GM06990 (cell line): ENCODE measurements at places on chromosomes 16 and 17.

DNA sequence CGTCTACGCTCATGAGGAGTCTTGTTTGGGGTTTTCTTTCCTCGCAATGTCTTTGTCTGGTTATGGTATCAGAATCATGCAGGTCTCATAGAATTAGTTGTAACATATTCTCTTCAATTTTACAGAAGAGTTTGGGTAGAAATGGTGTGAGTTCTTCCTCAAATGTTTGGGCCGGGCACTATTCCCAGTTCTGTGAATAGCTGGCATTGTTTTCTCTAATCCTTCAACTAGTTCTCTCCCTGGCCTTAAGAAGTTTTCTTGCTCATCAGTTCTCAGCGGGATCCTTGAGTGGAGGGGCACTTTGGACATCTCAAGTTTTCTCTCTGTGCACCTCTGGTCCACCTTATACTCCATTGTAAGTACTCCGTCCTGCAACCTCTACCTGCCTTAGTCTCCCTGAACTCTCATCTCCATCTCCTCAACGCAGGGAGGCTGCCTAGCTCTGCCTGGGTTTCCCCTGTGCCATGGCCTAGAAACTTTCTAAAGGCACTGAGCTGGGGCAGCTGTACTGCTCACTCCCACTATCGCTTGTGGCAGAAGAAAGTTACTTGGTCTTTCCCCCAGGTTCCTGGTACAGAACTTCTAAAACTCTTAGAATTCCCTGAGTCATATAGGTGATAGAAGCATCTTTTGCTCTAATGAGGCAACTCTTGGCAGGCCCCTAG lies 16.9 kb downstream of the NSMCE1 start:
- DNase-seq: no peak

DNA sequence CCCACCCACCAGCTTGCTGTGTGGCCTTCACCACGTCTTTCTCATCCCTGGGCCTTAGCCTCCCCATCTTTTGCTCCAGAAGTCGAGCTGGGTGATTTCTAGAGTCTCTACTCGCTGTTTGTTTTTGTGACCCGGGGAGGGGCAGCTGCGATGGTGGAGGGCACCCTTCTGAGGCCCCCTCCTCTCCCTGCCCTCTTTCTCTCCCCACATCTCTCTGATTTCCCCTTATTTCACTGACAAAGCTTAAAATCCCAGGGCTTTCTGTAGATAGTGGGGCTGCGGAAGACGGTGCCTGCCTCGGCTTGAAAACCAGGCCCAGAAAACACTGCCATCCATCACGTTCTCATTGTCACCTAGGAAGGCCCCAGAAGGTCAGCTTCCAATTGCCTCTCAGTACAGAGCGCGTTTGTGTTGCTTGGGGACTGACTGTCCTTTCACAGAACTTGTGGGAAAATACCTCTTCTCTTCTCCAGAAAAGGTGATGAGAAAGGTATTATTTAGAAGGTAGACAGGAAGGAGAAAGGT lies 95.1 kb downstream of the NTN1 start:
- DNase-seq: no peak

DNA sequence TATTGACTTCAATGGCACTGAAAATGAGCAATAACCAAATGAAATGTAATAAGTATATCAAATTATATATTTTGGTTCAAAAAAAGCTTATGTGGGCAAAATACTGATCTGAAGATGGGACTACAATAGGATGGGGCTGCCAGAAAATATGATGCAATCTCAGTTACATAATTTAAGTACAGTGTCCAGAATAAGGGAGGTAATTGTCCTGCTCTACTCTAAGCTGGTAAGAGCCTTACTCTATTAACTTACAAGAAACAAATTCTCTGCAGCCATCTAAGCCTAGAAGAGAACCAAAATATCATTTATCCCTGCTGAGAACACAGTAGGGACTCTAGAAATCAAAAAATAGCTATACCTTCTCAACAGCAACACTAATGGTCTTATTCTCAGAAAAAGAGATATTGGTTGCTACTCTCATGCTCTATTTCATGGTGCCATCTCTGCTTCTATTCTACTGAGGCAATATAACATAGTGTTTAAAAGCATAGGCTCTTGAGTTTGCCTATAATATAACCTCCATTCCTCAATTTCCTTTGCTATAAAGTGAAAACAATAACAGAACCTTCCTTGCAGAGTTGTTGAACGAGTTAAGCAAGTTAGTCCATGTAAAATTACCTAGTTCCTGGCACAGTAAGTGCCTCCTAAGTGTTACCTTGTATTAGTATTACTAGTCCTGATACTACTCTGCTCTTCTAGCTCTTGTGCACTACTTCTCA lies 19.9 kb downstream of the NQO1 start:
- DNase-seq: no peak

DNA sequence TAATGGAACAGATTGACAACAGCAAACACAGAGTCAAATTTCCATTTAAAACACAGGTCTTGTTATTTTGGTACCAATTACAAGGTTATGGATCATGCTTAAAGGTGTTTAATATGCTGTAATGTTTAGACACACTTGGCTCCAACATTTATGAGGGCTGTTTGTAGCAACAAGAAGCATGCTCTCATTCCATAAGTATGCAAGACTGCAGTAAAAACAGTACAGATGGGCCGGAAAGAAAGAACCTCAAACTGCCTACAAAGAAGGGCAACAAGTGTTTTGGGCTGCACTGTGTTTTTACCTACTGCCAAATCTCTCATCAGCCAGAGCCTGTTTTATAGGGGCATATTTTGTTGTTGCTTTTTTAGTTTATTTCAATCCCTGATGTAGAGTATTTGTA lies 100.5 kb upstream of the HS3ST3A1 start:
- no peak for DNase-seq

GRCh38 chr17:18159551-18160120 lies 24.0 kb upstream of the ALKBH5 start:
- no peak for DNase-seq

- DNase-seq: no peak
Measured at GRCh38 chr16:192686-193085, 12.4 kb downstream of the HBQ1 start.

- no peak for DNase-seq
Measured at GRCh38 chr16:68487203-68487514, 38.9 kb upstream of the SMPD3 start.

DNA sequence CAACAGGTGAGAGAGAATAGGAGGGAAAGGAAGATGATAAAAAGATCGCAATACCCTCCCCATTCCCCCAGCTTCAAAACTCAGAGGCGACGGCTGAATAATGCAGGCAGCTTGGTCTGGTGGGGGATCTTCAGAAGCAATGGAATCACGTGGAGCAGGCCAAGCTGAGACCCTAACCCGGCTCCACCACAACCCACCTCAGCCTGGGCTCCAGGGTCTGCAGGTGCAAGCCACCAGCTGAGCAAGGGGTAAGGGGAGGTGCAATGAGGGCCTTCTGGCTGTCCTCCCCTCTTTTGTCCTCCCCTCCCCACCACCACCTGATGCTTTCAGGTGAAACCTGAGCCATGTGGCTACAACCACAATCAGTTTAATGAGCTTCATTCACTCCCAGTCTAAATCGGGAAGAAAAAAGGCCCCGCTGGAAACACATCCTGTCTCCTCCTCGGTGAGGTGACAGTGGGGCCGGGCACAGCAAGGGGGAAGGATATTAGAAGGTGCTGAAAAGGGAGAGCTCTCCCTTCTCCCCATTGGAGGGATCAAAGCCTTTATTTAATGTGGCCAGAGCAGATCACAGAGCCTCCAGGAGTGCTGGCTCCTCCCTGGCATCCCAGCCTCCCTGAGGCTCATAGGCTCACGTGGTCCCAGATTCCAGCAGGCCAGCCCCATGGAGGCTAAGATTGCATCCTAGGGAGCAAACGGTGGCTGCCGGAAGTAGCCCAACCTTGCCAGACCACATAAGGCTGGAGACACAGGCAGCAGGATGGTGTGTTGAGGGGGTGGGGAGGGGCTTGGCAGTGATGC lies 261.0 kb downstream of the SOX9 start:
- DNase-seq: no peak

GRCh38 chr16:29789775-29790182 lies 772 bp upstream of the KIF22 start:
- no peak for DNase-seq

GRCh38 chr16:14325502-14326401 lies 254.6 kb downstream of the MRTFB start:
- no peak for DNase-seq

- no peak for DNase-seq
Measured at GRCh38 chr17:74493331-74493833, 26.9 kb downstream of the CD300A start.

DNA sequence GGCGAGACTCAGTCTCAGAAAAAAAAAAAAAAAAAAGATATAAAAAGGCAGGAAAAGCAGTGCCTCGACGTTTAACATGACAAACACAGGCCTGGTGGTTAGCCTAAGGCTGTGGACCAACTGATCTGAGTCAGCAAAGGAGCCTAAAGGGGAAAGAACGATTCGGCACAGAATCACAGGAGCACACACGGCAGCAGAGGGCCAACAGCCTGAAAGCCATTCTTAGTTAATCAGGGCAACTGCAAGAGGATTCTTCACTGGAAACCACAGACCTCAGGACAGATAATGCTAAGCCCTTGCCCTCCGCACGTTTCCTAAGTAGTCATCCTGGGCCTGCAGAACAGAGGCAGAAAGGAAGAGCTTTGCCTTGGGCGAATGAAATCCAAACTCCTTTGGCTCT lies 14.7 kb downstream of the TMEM11 start:
- no peak for DNase-seq

DNA sequence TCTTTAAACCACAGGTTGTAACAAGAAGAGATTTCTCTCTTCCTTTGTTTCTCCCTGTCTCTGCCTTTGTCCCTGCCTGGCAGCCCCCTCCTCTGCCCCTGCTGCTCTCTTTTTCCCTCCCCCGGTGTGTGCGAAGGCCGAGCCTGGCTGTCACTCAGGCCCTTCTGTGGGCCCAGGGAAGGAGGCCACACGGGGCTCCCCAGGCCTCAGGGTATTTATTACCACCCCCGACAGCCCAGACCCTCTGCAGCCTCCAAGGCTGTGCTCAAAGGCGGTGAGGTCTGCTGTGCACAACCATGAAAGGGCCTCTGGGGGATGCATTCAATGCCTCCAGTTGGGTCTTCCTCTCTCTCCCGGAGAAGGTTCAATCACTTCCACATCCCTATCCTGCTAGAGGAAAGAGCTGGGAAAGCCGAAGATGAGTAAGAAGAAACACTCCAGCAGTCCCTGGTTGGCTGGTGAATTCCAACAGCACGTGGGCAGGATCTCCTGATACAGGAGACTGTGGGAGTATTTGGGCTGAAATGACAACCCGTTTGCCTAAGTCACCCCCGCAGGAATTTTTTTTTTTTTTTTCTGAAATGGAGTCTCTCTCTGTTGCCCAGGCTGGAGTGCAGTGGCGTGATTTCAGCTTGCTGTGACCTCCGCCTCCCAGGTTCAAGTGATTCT lies 34.2 kb downstream of the ZNF423 start:
- DNase-seq: no peak

GRCh38 chr16:53900667-53901066 lies 196.7 kb downstream of the FTO start:
- no peak for DNase-seq

DNA sequence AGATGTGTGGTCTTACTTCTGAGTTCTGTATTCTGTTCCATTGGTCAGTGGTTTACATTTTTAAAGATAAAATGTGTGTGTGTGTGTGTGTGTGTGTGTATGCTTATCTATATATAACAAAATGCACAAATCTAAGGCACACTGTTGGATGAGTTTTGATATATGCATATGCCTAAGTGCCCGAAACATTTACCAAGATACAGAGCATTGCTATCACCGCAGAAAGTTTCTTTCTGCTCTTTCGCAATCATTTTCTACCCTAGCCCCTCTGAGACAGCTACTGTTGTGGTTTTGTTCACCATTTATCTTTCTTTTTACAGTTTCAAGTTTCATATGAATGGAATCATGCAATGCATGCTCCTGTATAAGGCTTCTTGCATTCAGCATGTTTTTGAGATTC lies 97.0 kb downstream of the MRTFB start:
- DNase-seq: no peak

DNA sequence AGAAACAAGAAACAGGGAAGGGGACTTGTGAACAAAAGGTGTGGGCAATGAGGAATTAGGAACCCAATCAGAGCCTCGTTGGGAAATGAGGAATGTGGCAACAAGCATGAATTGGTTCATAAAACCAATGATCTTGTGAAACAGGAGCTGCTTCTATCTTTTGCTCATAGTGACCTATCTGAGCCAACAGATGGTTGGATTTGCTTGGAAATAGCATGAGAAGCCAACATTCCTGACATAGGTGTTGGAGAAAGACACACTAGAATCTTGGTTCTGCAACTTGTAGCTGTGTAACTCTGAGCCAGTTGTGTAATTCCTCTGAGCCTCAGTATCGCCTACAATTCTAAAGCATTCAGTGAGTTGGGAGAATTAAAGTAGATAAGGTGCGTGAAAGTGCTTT lies 251.9 kb upstream of the AXIN2 start:
- no peak for DNase-seq

DNA sequence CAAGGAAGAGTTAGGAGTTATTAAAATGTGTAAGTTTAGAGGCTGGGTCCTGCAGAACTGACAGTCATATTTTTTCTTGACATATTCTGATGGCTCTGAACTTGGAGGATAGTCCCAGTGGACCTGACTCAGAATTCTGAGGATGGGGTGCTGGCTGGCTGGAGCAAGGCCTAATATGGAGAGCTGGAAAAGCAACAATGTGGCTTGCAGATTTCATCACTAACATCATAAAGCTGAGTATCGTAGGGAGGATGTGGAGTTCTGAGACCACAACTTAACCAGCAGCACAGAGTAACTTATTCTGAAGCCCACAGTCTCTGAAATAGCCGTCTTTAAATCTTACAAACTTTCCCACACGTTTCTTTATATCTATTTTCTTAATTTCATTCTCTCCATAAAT lies 2.3 kb downstream of the KRTAP1-5 start:
- DNase-seq: no peak

- no peak for DNase-seq
Measured at GRCh38 chr16:46859719-46860152, 24.4 kb upstream of the GPT2 start.

DNA sequence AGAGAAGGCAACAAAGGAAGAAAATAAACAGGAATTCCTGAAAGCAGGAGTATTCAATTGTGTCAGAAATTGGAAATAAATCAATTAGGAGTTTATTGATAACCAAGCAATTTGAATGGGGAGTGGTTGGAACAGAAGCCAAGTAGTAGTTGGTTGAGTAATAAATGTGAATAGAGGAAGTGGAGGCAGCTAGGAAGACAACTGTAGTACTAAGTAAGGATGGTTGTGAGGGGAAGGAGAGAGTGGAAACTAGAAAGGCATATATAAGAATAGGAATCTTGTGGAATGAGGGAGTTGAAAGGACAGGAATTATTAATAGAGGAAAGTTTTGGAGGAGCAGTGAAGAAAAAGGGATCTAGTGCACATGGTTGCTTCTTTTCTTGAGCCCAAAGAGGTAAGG lies 34.4 kb downstream of the NFAT5 start:
- DNase-seq: no peak

DNA sequence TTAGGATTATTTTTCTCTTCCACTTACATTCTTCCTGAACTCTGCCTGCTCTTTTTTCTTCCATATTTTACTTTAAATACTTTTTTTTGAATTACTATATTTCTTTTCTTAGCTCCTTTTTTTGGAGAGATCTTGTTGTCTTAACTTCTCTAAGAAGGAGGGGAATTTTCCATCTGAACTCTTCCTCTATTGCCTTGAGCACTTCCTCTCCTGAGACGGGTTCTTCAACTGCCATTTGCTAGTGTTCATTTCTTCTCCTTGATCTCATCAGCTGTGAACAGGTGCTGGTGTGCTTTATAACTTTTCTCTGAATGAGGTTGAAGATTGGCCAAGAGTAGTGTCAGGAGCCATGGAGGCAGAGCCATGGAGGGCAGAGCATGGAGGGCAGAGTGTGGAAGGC lies 15.1 kb upstream of the CD300LD start:
- DNase-seq: no peak
